ENCODE measurements at places on chromosomes 4 and X.

DNA sequence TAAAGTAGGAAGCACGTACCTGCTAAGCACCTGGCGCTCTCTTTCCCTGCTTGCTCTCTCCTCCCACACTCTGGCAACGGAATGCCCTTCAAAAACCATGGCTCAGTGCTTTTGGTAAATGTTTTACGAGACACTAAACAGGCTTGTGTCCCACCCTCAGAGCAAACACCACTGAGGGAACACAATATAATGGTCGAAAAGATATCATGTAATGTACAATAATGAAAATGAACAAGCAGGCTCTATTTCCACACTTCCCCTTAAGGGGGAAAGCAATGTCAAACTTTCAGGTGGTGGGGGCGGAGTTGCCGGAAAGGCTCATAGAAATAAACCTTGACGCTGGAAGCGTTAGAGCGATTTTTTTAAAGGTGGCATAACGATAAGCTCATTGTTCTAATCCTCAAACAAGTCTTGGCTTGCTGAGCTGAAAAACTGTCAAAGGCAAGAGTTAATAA lies 115.1 kb downstream of the RBM47 start:
- no peak for DNase-seq

DNA sequence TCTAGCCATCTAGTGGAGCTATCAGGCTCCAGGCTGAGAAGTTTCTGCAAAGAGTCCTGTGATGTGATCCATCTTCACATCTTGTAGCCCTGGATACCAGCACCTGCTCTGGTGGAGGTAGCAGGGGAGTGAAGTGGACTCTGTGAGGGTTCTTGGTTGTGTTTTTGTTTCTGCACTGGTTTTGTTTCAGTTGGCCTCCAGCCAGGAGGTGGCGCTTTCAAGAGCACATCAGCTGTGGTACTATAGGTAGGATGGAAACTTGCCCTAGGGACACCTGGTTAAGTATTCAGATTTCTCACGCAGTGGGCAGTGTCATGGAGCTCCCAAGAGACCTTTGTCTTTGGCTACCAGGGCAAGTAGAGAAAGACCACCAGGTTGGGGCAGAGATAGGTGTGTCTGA lies 257.5 kb upstream of the SLC7A11 start:
- DNase-seq = no peak

- no peak for DNase-seq
These were observed 188.7 kb downstream of the AFAP1 start for GRCh38 chr4:7750972-7751371.

GRCh38 chrX:136619899-136620505 lies 28.0 kb upstream of the CD40LG start:
- no peak for DNase-seq

DNA sequence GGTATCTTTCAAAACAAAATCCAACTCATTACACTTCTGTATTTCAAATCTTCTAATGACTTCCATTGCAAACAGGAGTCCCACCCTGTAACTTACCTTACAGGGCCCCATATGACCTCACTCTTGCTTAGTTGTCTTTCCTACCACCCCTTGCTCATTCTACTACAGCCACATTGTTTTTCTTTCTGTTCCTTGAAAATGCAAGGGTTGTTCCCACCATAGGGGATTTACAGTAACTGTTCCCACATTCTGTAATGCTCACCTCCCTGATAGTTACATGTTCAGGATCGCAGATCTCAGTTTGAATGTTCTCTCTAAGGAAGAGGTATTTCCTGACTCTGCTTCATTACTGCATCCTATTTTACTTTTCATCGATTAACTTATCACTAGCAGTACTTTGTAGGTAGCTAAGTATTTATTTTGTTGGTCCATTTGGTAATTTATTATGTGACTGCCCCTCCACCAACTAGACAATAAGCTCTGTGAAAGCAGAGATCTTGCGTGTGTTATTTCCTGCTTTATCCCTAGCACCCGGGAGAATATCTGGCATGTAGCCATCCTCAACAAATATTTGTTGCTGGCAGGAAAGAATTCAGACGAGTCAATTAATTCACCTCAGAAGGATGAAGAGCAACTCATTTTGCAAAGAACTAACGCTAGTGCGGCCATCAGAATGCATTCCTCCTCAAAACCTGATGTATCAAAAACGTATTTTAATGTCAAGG lies 21.4 kb downstream of the MAOB start:
- no peak for DNase-seq

GRCh38 chr4:145503486-145504072 lies 21.9 kb downstream of the SMAD1 start:
- no peak for DNase-seq

- no peak for DNase-seq
These were observed 24.5 kb downstream of the TMSB4X start for GRCh38 chrX:12999422-12999821.

- no peak for DNase-seq
These were observed 7.6 kb downstream of the HNRNPDL start for GRCh38 chr4:82422616-82423015.

- no peak for DNase-seq
These were observed 150.0 kb upstream of the PSAPL1 start for GRCh38 chr4:7584606-7585159.

GRCh38 chr4:174135936-174136406 lies 147.5 kb downstream of the FBXO8 start:
- no peak for DNase-seq

DNA sequence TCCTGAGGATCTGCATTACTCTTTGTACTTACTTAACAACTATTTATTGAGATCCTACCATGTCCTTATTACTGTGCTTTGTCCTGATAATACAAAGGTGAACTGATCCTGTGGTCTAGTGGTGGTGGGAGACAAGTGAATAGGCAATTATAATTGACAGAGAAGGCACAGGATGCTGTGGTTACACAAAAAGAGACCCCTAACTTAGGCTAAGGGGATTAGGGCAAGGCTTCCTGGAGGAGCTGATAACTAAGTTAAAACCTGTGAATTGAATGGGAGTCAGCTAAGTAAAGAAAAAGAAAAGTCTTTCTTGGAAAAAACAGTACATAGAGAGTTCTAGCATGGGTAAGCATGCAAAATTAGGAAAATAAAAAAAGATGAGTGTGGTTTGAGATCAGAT lies 164.4 kb downstream of the LARP7 start:
- no peak for DNase-seq

GRCh38 chr4:36997727-36998126 lies 246.8 kb upstream of the NWD2 start:
- no peak for DNase-seq

- peak; percentile 33 for DNase-seq
These were observed 108.8 kb downstream of the SPRY1 start for GRCh38 chr4:123505095-123506010.

DNA sequence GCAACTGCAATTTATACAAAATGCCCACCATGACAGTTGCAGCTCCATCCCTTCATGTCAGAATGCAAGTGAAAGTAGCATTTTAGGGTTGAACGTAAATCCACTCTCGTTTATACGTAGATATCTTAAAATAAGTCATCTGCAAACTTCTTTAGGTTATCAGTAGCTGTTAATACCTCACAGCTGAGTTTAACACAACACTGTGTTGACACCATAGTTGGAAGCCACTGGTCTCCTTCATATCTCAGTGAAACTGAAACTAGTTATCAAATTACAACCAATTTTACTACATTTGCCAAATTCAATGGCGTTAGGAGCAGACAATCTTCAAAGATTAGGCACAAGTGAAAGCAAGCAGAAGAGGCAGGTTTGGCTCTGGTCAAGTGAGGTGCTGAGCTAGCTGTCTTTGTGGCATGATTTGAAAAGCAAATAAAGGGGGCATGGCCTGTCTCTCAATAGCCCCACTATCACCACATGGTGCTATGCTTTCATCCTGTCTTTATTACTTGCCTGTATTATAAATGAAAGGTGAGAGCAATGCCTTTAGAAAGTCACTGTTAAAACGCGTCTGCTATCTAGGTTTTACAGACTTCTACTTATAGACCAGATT lies 12.3 kb downstream of the PPP3CA start:
- DNase-seq = no peak

- DNase-seq = no peak
These were observed 365.9 kb downstream of the CXXC4 start for GRCh38 chr4:104128850-104129213.

- no peak for DNase-seq
These were observed 154.9 kb upstream of the NUDT6 start for GRCh38 chr4:123077330-123077729.

DNA sequence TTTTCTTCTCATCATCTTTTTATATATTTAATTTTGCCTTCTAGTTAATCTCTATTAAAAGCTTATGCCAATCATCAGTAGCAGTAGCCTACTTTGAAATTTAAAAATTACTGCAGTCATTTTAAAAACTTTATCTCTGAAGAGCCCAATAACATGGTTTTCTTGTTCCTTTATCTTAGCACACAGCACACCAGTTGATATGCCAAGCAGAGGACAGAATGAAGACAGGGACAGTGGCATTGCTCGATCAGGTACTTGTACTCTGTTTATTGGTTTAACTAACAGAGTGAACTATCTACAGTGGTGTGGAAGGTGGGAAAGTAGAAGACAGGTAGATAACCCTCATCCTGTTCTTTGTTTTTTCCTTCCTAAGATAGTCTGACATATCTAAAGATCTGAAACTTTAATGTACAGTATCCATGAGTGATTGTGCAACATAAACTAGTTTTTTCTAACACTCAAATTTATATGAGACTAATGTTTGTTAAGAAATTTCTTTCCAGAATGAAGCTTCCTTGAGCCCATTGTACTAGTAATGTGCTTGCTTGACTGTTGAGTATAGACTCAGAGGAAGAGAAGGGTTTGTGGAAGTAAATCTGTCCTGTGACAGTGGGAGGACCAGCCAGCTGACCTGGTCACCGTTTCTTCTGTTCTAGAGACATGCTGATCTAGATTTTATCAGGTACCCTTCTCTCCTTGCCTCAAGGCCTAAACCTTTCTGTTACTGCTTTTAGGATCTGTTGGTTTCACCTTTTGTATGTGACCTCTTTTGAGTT lies 66.6 kb downstream of the FNIP2 start:
- no peak for DNase-seq

DNA sequence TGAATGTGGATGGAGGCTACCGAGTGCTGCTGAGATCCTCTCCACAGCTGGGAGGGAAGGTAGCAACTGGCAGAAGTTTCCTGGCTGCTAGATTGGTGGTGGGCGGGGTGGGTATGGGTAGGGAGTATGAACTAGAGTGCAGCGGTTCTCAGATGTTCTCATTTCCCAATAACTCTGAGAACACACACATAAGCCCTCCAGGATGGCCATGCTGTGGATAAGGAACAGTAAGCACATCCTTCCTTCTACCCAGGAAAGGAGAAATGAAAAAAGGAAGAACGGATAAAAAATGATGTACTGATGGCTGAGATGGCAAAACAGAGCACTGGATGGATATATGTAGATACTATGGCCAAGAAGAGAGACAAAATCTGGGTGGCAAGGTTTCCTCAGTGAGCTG lies 116.0 kb downstream of the ZNF827 start:
- no peak for DNase-seq

DNA sequence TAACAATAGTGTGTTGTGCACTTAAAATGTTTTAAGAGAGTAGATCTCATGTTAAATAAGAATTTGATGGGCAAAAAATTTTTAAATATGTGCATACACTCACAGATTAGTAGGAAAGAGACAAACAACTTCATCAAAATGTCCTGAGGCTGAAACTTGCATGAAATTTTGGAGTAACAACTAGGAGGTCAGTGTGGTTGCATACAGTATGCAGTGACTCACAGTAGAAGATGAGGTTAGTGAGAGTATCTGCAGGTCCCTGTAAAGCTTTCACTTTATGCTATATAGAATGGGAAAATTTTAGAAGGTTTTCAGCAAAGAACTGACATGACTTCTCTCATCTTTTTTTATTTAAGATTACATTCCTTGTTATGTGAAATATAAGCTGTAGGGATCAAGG lies 453.1 kb upstream of the KLHL4 start:
- DNase-seq = no peak

DNA sequence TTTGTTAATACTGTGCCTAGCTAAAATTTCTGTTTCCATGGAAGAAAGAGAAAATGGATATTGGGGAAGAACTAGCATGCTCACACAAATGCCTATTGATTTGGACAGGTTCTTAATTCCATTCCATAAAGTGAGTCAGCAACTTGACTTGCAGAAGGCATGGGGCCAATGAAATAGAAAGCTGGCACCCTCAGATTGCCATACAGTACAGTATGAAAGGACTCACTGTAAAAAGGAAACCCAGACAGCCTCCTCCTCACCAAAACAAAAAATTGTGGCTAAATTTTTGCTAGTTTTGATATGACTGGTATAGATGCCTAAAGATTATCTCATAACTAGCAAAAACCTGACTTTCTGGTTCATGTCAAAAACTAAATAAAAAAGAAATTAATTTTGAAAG lies 11.2 kb upstream of the TAB3 start:
- DNase-seq = no peak

- no peak for DNase-seq
These were observed 72.7 kb upstream of the DCLK2 start for GRCh38 chr4:150005537-150005936.

- no peak for DNase-seq
These were observed 153.0 kb downstream of the SMIM20 start for GRCh38 chr4:26067035-26067434.

GRCh38 chrX:40326186-40326965 lies 228.6 kb upstream of the BCOR start:
- no peak for DNase-seq

DNA sequence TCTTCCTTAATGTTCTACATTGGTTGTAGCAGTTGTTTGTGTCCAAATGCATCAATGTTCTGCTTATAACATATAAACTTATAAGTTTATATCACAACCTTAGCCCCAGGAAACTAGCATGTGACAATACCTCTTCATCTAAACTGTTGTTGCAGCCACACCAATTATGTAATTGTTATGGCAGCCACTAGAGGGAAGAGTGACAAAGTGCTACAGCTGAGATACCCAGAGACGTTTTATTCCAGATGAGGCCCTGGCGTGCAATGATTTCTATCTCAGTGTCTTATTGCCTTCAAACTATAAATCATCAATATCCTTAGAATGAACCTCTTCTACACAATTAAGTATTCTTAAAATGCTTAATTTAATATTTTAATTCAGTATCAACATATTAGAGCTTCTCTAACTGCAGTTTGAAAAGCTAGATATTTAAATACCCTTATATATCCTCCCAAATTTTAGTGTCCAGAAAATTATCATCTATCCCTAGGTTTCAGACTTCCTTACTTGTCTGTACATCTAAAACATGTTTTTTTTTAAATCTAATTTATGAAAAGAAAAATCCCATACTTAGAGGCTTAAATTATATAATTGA lies 171.6 kb downstream of the PCDH10 start:
- DNase-seq = no peak

DNA sequence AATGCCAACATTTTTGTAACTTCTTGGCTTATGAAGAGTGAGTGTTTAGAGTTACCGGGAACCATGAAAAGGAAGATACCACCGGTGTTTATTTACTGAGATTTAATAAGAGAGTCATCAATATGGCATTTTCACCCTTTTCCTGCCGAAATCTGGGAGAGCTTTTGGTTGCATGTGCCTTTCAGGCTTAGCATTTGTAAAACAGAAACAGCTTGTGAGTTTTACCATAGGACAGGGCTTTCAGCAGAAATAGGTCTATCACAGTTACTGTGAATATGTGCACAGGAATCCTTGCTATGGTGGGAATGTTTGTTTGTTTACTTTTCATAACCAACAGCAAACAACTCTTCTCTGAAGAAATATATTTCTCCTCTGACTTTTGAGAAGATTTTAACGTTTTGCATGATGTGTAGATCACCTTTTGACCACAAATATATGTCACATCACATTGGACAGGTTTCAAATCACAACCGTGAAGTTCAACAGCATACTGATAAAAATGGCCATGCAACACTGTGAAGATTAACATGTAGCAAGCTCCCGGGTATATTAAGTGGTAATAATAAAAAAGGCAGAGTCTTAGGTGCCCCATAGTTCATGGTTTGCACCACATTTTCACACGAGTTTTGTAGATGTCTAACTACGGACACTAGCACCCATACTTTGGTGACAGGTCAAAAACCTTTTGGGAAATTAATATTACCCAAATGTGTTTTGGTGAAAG lies 21.3 kb downstream of the ARHGAP24 start:
- DNase-seq = no peak

Data from dorsolateral prefrontal cortex (tissue), 122 donors.